ENCODE measurements at places on chromosomes 6 and 20. TPM values are rescaled to one million over a fixed set of nuclear protein-coding genes. Genes with fewer than 3 reads are reported as not detected.

The ARMC12 gene
- 0.56 TPM for polyA plus RNA-seq

The EYA4 gene
- 1.3 TPM for polyA plus RNA-seq

- no peak for DNase-seq
Observed at GRCh38 chr6:98590136-98590681, 244.2 kb upstream of the POU3F2 start.

GRCh38 chr6:118097576-118097975, 190.5 kb downstream of the SLC35F1 start:
- DNase-seq: no peak

Measured in urinary bladder (tissue), 4 donors.